ENCODE measurements at places on chromosomes 6 and 20.

DNA sequence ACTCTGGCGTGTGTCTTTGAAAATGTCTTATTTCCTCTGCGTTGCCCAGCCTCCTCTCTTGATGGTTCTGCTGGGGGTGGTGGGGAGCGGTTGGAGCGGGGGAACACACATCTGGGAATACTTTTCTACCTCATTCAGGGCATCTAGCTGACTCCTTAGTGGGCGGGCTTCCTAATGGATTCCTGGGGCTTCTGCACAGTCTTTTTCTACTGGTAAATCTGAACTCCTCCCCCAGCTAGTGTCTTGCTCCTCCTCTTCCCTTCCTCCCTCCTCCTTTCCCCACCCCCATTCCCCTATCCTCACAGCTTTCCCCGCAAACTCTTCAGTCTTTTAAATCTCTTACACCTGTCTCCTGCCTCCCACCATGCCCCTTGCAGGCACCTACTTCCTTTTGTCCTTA, 74.4 kb downstream of the PRL start:
- DNase-seq: no peak

- DNase-seq: no peak
Measured at GRCh38 chr20:9884666-9885065, 45.8 kb upstream of the PAK5 start.

DNA sequence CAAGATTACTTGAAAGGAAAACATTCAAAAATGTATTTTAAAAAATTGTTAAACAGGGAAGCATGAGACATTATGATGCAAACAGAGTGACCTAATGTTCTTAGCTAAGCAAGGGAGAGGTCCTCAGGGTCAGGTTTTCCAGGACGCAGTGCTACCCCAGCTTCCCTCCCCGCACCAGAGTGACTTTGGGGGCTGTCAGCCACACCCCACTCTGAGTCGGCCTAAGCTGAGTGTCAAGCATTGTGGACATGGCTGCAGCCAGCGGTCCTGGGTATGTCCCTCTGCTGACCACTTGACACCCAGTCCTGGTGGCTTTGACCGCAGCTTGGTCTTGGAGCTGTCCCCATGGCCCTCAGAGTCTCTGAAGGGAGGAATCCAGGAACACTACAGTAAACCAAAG, 54.9 kb upstream of the CD93 start:
- DNase-seq: no peak

DNA sequence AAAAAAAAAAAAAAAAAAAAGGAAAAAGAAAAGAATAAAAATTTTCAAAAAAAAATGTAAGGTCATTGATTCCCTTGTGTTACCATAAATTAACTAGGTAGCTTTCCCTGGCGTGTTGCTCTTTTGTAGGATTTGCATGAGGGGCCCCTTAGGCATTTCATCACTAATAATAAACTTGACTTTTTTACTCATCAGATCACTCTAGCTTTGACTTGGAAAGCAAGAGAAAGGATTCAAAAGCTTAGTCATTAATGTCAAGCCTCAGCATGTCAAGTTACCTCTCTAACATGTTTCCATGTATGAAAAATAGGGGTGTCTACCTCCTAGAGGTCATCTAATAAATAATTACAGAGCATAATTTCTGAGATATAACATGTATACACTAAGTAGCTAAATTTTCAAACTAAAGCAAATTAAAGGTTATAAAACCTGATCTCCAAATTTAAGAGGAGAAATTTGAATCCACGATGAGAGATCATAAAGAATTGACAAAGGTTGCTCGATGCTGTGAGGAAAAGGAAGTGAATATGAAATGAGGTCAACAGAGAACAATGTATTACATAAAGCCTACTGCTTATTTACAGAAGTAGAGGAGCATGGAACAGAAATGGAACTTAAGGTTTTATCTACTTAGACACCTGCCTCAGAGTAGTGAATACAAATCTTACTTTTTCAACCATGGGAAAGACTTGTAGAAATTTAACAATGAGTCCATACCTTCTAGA, 86.8 kb downstream of the ARHGAP18 start:
- no peak for DNase-seq

DNA sequence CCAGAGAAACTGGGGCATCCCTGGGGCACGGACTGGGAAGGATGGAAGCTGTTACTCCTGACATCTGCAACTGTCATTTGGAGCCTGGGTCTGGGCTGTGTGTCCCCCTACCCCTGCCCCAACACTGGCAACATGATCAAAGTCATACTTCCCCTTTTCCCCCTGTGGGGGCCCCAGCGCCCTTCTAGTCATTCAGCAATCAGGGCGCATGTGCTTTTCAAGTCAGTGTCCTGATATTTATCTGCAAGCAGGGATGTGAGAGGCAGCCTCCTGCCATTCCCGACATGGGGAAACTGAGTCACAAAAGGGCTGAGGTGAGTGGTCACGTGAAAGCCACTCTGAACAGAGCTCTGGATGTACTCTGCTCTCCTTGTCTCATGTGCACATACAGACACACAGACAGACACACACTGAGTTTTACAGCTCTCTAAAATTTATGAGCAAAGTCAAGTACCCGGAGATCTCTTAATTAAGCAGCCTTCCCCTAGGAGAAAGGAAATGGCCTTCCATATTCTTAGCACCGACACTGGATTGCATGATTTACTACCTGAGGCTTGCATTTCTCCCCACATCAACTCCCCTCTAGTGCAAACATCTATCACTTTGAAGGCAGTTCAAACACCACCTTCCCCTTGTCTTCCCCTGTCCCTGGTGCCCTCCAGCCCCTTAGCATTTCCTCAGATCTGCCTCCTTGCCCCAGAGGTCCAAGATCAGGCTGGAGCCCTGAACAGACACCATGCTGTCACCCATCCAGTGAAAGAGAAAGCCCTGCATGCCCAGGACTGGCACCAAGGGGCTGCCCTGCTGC, 170.7 kb downstream of the CDC5L start:
- no peak for DNase-seq

DNA sequence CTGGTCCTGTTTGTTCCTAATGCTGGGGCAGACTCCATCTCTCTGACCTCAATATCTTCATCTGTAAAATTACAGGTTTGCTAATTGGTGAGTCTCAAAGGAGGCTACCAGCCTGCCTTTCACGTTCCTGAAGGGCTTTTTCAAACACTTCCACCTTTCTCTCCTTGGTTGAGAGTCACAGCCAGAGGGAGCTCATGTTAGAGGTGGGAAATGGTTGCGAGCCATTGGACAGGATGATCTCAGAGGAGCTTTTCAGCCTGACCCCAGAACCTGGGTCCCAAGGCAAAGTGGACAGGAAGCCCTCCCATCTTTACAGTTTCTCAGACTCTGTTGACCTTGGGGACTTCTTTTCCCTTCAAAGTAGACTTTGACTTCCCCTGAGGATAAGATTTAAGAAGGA, 37.6 kb downstream of the NDUFAF5 start:
- DNase-seq: no peak

DNA sequence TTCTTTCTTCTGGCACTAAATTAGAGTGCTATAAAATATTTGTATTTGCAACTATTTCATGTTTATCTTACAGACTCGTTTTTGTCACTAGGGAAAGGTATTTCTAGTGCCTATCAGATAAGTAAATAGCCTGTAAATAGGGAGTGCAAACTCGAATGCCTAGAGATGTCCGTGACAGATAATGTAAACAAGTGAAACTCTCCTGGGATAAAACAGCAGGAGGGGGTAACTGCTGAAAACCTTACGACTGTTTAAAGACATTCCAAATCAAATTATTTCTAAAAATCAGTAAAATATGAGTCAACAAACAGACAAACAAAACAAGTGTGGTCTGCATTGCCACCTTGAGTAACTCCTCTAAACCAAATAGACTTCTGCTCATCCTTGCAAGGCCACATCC, 932.1 kb downstream of the EYS start:
- no peak for DNase-seq

DNA sequence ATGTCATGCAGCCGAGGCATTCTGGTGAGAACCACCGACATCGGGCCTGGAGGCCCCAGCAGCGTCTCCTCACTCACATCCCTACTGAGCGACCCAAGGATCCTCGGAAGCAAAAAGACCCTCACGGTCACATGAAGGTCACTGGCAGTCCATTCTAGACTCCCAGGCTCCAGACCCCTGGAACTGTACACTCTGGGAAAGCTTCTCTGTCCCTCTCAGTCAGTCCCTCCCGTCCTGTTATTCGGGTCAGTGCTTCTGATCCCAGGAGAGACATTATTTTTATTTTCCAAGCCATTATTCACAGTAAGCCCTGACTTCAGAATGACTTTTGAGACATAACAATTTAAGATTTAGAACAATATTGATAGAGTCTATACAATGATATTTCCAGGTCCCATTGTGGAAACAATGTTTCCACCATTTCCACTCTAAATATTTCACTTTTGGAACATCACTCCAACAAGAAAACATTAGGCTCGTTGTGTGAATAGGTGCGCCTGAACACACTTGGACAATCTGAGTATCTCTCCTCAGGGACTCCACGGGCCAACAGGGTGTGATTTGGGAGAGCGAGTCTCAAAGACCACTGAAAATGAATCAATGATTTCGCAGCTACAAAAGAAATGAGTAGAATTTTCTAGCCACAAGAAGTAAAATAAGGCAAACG, 199.7 kb downstream of the SOD2 start:
- DNase-seq: no peak

DNA sequence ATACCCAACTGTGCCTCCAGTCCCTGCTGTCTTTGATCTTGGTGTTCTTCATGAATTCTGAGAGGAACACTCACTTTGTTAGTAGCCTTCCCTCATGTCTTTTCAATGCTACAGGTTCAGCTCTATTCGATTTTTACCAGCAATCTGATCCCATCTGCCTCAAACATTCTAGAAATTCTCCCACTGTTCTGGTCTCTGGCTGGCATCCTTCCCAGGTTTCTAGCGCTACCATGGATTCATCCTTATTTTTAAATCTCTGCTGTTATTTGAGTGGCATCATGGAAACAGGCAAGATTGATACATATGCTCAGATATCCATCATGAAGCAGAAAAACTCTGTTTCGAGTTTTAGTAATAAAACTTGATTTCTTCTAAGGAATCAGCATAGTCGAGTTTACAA, 94.8 kb downstream of the GRM1 start:
- DNase-seq: no peak

DNA sequence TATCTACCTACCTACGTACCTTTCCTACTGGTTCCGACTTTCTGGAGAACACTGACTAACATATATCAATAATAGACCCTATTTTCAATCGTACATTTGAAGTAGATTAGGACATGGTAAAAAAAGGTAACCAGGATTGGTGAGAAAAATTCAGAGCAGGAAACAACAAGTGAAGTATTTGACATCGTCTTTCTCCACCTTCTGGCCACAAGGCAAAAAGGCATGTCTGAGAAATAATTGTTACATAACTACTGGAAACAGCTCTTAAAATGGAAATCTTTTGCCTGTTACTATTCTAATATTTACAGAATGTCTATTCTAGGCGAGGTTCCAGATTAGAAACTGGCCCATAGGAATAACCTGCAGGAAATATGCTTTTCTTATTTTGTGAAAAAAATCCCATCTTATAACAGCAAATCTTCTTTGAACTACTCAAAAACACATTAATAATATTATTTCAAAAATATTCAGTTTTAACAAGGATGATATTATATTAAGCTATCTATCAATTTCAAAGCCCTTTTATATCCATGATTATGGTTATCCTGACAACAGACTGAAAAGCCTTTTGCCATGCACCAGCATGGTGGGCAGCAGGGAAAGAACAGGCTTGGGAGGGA, 80.8 kb downstream of the RCAN2 start:
- no peak for DNase-seq

DNA sequence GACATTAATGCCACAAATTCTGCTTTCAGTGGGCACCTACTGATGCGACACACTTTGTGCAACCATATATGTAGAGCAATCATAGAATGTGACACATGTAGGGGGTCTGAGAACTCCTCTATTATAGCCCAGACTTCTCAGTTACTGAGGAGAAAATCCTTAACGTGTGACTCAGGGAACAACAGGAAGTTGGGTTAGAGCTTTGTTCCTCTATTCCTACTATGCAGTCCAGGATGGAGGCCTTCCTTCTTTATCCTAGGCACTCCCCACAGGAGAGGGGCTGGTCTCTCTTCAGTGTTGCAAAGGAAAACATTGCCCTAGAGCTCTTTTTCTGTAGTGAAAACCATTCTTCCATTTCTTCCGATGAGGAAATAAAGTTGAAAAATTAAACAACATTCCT, 39.6 kb upstream of the RCAN2 start:
- DNase-seq: no peak

GRCh38 chr6:14180609-14181008, 63.0 kb downstream of the CD83 start:
- DNase-seq: no peak

DNA sequence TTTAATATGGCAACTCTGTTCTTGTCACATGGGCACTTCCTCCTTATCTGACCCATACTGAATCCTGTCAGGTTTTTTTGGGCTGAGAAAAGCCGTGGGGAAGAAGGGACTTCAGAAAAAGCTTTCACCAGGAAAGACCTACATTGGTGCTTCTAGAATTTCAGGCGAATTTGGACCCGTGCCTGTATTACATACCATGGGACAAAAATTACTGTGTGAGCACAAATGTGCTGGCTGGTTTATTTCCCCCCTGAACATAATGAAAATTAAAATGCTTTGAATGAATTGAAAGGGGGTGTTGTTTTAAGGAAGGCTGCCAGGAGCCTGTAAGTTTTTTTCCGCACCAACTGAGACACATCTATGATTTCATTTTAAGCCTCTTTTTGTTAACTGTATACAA, 29.6 kb downstream of the CAP2 start:
- no peak for DNase-seq

DNA sequence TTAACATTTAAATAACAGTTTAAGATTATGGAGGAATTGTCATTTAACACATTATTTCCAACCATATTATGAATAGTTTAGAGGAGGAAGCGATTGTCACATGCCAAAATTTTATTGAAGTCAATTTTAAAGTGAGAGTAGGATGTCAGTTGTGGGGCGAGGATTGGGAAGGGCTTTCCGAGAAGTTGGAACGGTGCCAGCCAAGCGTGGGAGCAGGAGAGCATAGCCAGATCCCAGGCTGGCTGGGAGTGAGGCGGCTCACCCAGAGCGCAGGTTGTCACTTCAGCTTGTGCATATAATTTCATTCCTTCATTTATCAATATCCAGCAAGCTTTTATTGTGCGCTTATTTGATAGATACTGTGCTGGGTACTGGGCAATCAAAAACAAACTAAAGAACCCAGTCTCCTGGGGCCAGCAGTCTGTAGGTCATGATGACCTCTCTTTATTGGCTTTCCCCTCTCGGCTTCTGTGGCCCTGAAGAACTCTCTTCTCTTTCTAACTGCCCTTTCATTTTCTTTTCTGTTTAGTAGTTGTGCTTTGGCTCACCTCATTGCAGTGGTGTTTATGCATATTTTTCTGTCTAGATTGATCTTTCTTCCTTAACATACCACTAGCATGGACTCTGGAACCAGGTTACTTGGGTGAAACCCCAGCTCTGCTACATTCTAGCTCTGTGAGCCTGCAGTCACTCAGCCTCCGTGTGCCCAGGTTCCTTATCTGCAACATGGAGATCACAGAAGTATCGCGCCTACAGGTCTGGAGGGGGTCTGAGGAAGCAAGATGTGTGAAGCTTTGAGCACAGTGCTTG, 6.4 kb downstream of the CEP43 start:
- no peak for DNase-seq

All from NCI-H510A (cell line).